ENCODE measurements at places on chromosomes 2 and 18.

GRCh38 chr2:228103379-228103778 lies 78.1 kb downstream of the SPHKAP start:
- DNase-seq, result no peak

- no peak for DNase-seq
These were observed 465.2 kb upstream of the HS6ST1 start for GRCh38 chr2:128783896-128784295.

GRCh38 chr2:186559848-186560247 lies 30.0 kb upstream of the ITGAV start:
- DNase-seq, result no peak

GRCh38 chr2:64857581-64858471 lies 131.4 kb upstream of the SLC1A4 start:
- DNase-seq, result no peak

DNA sequence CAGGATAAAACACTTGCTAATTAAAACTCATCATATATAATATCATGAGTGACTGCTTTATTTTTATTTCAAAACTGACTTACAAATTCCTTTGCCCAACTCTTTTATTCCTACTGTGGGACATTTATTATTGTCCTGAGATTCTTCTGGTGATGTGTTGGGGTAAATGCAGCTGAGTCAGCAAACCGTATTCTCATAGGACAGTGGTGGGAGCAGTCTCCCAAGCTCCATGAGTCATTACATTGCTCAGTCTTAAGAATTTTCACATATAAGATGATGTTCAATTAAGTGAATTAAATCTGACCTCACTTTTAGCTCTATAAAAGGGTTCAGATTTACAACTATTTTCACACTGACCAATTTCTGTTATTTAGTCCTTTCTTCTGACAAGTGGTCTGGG lies 1530.7 kb downstream of the LRP1B start:
- DNase-seq, result no peak

- no peak for DNase-seq
These were observed 8.4 kb upstream of the IER3IP1 start for GRCh38 chr18:47184419-47185050.

- no peak for DNase-seq
These were observed 99.9 kb downstream of the PXDN start for GRCh38 chr2:1644427-1644826.

DNA sequence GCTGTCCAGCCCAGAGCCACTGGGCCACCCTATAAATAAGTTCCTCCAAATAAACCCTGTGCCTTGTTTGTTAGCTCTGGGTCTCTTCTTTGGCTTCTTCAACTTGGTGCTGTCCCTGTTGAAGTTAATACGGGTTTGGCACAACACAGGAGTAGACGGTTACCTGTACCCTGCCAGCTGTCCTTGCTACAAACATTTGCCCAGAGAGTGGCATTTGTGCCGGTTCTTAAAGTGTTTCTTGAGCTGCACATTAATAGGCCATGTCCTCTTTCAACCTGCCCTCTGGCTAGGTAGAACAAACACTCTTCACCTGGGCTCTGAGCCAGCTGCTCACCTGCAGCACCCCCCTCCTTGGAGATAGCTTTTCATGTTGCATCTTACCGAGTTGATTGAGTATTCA lies 139.2 kb downstream of the NEDD4L start:
- no peak for DNase-seq

DNA sequence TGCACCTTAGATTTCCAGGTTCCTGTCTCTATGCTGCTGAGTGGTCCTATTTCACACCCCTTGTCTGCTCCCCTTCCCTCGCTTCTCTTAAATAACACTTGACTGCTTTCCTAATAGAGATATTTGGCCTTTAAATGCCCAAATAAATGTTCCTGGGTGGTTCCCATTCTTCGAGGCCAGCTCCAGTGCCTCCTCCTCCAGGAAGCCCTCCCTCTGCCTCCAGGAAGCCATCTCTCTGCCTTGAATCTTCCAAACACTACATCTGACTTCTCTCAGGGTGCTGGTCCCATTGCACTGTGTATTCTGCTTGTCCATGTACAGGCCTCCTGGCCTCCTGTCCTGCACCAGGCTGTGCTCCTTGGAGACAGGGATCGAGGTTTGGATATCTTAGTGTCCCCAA lies 14.2 kb downstream of the EHD3 start:
- DNase-seq, result no peak

- no peak for DNase-seq
These were observed 30.6 kb upstream of the EPC2 start for GRCh38 chr2:148614014-148614321.

- no peak for DNase-seq
These were observed 13.0 kb downstream of the ANTXR1 start for GRCh38 chr2:69026026-69026425.

DNA sequence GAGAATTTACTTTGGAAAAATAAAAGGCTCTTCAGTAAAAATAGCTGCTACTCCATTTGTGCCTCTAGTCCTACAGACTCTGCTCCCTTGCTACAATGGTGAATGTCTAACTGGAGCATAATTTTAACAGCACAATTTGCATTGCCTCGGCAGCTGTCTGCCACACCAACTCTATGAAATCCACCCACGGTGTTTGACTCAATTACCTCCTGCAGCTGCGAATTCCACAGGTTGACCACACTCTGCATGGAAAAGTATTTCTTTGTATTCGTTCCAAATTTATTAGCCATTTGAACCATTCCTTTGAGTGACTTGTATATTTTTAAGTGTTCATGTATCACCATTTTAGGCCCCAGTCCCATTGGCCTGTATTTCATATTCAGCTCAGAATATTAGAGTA lies 182.1 kb upstream of the CCDC68 start:
- DNase-seq, result no peak

DNA sequence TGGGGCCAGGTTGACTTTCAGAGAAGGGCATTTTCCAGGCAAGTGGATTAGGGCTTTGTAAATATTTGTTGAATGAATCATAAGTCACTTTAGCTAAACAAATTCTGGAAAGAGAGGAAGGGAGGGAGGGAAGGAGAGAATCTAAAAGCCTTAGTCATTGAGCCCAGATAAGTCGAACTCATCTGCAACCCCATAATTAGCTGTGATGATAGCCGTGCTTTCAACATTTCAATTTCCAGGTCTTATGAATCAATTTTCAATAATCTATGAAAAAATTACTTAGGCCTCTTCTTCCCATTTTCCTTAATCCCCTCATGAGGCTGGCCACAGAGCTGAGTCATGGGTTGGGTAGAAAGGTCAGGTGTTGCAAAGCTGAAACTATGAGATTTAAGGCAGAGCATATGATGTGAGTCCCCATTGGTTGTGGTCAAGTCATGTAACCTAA lies 111.9 kb upstream of the MAPRE2 start:
- no peak for DNase-seq

DNA sequence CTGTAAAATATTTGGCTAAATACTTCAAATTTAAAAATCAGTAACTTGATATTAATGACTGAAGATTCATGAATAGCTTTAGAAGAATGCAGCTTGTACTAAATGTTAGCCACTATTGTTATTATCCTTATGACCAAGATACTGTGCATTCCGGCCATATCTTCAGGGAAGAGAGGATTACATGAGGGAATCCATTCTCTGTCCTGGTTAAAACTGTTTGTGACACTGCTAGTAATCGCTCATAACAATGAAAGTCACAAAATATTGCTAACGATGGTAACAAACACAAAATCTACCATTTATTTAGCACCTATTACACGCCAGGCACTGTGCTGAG lies 217.7 kb downstream of the PRKCE start:
- no peak for DNase-seq

DNA sequence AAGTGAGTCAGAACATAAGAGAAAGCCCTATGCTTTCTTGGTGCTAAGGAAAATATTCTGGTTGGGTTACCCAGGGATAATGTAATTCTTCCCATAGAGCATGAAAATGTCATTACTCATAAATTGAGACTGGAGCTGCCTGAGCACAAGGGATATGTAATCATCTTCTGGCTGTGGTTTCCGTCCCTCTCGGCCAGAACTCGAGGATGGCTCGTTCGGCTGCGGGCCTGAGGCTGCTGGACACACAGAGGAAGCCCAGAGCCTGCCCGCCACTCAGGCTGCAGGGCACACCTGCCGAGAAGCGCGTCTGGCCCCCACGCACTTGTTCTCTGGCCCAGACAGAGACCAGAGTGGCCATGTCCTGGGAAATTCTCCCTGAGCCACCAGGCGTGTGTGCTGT lies 104.9 kb downstream of the ASAP2 start:
- no peak for DNase-seq

DNA sequence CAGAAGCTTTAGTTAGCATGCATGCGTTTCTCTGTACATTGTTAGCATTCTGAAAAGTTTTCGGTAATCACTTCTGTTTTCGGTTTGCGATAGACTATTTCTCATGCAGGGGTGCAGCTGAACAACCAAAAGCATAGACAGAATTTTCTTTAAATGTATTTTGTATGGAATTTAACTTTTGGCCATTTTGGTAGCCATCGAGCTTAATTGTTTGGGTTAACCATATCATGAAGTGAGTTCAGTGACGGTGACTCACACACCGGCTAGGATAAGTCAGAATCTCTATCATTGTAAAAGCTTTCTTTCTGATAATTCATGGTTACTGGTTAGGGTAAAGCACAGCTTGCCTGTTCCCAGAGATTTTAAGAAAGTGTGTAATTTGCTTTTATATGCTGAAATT lies 107.2 kb downstream of the CD226 start:
- no peak for DNase-seq

- no peak for DNase-seq
These were observed 1.2 kb upstream of the RAD51AP2 start for GRCh38 chr2:17519486-17519885.

GRCh38 chr18:26429535-26430226 lies 118.7 kb downstream of the KCTD1 start:
- no peak for DNase-seq

DNA sequence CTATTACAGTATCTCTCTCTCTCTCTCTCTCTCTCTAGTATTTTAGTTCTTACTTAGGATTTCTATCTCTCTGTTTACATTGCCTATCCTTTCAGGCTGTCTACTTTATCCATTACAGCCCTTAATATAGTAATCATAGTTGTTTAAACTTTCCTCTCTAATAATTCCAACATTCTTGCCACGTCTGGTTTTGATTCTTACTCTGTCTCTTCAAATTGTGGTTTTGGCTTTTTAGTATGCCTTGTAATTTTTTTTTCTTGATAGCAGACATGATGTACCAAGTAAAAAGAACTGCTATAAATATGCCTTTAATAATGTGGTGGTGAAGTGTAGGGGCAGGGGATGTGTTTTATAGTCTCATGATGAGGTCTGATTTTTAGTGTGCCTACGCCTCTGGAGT lies 1809.5 kb upstream of the CELF4 start:
- DNase-seq, result no peak

DNA sequence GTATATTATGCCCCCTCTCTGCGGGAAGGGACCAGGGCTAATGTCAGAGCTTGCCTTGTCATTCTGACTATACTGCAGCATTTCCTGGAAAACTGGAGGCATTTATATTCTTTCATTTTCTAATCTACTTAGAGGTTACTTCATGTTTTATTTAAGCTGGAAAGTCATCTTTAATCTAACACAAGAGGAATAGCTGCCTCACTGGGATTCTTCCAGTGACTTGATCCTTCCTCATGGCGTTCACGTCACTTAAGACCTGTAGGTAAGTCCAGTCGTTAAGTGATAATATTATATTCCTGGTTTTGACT lies 727.6 kb upstream of the DDX18 start:
- DNase-seq, result no peak

DNA sequence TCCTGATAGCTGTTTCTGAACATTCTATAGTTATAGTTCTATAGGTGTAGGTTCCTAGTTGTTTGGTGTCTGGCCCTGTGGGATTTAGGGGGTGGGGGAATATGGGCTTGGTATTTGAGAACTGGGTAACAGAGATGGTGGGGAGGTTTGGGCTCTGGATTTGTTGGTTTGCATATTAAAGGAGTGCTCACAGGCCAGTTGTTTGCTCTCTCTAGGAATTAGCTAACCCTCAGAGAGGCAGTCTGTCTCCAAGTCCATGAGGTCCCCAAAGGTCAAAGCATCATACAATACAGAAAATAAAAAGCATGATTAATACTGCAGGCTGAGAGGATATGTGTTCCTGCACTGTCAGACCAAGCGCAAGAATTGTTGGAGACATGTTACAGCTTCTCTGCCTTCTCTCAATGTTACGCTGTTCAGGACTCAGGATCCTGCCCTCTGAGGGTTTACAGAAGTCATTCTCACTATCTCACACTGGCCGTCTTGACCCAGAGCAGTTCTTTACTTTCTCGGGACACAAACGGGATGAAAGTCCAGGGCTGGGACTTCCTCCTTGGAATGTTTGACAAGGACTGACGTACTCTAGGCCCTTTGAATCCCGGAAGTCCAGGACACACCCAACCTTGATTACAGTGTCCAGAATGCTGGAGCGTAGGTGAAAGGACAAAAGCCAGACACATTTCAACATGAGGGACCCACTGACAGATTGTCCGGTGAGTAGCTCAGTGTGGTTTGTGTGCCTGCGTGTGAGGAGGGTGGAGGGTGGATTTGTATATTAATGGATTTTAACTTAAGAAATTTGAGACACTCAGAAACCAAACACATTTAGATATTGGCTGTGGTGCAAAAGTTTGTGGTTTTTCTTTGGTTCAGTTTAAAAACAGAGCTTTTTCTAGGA lies at the start of gene NOSTRIN:
Gene NOSTRIN, plus strand, starts transcription at position 677 of the 898 bp plus-strand sequence. Its CDS starts 10 bp downstream, at position 687.
- DNase-seq, result no peak

DNA sequence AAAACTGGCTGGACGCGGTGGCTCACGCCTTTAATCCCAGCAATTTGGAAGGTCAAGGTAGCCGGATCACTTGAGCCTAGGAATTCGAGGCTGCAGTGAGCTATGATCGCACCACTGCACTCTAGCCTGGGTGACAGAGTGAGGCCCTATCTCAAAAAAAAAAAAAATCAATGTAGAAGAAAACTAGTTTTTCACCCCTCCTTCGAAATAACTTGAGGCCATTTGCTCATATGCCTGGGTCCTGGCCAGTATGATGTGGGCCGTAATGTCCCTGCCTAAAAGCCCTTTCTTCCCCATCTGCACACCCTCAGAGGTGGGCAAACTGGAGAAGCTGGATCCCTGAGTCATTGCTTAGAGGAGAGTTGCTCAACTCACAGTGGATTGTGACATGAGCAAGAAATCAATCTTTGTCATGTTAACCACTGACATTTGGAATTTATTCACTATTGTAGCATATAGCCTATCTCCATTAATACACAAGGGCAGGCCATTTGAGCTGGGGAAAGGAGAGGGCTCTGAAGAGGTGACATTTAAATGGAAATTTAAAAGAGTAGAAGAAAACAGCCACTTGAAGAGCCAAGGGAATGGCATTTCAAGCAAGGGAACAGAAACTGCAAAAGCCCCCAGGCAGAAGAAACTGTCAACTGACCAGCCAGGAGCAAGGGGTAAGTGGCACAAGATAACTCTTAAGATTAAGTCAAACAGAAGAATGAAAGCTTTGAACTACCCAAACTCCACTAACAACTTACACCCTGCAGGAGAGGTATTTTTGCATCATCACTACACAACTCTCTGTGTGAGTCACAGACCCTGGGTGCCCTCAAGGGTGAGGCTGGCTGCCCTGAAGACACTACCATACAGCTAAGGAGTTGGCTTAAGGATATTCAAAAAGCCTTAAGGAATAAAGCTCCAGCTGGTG lies 7.6 kb upstream of the METTL21A start:
- DNase-seq, result no peak

GRCh38 chr2:144834363-144834762 lies 314.4 kb upstream of the ZEB2 start:
- no peak for DNase-seq
